Thyroid gland (tissue), 4 donors: ENCODE measurements at places on chromosomes 7 and 10.

DNA sequence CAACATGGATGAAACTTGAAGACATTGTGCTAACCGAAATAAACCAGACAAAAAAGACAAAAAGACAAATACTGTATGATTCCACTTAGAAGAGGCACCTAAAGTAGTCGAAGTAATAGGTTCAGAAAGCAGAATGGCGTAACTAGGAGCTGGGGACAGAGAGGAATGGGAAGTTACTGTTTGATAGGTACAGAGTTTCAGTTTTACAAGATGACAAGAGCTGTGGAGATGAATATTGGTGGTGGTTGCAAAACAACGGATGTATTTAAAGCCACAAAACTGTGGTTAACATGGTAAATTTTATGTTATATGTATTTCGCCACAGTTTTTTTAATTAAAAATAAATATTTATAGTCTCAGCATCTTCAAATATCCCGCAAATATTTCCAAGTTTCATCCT is 64.1 kb upstream of the DIP2C start:
- DNase-seq = no peak

DNA sequence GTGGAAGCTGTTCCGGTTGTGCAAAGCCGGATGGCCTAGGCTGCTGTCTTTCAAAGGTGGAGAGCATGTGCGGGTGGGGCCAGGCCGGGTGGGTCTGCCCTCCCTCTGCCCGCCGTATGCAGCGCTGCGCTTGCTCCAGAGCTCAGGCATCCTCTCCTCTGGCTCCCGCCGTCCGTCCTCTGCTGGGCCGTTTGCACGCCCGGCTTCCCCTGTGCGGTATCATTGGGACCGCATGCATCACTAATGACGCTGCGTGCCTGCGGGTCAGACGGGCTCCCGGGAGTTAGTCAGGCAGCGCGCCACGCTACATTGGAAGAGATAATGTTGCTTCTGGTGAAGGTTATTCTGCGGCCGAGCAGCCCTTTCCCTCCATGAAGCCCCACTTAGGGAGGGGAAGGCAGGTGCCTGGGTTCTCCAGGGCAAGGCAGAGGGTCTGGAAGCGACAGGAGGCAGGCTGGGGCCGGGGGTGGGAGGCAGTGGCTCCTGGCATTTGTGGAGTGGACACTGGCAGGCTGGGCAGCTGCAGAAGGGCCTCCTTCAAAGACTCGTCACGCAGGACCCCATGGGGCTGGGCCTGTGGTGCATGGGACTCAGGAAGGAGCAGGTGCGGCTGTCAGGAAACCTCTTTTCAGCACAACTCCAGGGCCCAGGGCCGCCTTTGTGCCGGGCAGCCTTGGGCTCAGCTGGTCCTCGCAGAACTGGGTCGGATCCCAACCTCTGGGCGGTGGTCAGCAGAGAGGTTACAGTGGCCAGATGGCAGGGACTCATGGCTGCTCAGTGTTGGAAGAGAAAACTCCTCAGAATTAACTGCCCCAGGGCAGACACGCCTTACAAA is 318.5 kb downstream of the WDR37 start:
- DNase-seq = no peak

- DNase-seq = no peak
Measured at GRCh38 chr10:99937630-99938029, 72.1 kb downstream of the DNMBP start.

- no peak for DNase-seq
Measured at GRCh38 chr7:36690514-36691187, 33.6 kb downstream of the AOAH start.

DNA sequence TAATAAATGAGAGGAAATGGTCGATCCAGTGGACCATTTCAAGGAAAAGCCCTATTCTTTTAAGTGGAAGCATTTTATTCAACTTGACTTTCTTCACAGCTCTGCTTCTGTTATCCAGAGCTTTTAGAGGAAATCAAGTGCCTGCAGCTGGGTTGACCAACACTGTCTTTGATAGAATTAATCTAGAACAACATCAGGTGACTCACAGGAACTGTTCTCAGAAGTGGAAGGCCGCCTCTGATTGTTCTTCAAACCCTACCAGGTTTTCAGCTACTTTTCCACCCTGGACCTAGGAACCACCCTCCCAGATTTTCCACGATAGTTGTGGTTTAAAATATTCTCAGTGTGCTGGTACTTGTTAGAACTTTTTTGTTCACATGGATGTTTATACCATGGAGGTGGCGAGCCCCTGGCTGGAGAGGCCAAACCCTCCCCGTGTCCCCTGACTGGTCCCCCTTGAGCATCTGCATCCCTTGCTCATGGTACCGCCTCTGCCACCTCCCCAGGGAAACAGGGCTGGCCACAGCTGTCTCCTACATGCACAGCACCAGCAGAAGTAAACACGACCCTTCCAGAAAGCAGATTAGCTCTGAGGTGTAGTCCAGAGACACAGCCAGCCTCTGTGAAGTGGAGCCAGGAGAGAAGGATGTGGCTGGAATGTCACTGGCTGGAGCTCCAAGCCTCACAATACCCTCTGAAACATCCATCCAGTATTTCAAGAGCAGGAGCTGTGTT is 293.3 kb downstream of the USP6NL start:
- DNase-seq = no peak

- no peak for DNase-seq
Measured at GRCh38 chr10:60035984-60036383, 129.6 kb upstream of the CCDC6 start.

DNA sequence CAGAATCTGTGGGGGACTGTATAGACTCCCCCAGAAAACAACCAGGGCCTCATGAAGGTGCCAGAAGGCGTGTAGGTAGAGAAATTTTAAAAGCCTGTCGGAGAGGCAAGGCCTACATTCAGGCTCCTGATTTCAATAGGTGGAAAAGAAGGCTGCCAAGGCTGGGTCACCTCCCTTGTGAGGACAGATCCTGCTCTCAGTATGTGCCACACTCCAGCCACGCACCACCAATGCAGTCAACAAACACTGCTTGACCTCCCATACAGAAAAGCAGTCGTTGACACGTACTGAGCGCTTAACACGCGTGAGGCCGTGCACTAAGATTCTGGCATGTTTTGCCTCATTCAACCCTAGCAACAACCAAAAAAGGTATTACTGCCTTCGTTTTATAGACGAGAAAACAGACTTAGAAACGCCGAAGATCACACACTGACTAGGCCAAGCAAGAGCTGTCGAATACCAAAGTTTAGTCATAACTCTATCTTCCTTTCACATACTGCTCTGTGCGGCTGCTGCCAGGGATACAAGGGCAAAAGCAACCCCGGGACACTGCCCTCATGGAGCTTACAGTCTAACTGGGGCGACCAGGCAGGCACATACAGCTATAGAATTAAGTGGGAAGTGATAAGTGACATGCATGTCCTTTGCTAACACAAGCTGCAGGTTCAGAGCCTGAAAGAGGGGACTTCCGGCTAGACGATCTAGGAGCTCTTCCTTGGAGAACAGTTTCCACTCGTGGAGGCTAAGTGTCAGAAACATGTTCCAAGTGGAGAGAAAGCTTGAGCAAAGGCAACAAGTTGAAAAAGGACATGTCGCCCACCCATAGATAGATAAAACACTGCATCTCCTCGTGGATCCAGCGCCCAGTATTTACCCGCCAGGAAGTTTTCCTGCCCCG is 797 bp upstream of the NKX2-3 start:
- DNase-seq = no peak

DNA sequence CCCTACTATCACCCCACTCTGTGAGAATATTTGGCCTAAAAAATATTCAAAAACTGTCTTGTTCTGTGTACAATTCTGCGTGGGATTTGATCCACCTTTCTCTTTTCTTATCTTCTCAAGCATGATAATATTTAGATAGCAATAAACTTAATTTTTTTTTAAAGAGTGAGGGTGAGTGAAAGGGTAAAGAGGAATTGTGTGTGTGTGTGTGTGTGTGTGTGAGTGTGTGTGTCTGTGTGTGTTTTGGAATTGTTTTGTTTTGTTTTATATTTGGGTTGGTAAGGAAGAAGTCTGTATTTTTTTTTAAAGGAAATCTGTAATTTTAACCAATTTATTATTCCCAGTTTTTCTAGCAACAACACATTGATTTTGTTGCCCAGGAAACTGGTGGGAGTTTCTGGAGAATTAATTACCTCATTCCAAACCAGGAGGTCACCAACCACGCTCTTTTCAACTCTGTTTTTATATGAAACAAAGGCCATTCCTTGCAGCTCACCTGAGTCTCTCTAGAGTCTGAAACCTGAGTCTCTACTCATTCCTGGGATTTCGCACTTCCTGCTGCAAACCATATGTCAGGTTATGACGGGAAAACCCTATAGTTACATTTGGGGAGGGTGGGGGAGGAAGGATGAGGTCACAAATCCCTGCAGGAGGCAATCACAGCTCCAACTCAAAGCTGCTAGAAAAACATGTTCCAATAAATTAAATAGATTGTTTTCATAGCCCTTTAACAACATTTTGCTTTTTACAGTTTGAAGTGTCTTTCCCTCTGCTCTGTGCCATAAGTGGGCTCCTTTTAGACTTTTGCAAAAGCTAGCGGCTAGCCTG is 38.1 kb upstream of the XPNPEP1 start:
- peak; percentile 29 for DNase-seq

- DNase-seq = no peak
Measured at GRCh38 chr10:65723525-65723924, 1202.3 kb upstream of the LRRTM3 start.

GRCh38 chr7:84729284-84729683 is 457.6 kb downstream of the SEMA3D start:
- no peak for DNase-seq

DNA sequence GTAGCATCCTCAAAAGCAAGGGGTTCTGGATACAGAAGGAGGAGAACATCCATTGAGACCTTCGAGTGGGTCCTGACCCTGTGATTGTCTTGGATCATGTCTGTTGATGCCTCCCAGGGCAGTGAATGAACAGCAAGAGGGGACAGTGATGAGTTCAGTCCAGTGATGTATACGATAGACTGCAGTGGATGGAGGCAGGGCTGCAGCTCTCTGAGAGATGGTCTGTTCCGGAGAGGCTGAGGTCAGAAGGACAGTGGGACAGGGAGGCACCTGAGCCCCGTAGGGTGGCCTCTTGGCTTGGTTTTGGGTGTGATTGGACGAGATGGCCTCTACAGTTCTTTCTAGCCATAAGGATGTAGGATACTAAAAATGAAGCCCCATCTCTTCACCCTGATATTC is 280.4 kb downstream of the CAMK1D start:
- no peak for DNase-seq

DNA sequence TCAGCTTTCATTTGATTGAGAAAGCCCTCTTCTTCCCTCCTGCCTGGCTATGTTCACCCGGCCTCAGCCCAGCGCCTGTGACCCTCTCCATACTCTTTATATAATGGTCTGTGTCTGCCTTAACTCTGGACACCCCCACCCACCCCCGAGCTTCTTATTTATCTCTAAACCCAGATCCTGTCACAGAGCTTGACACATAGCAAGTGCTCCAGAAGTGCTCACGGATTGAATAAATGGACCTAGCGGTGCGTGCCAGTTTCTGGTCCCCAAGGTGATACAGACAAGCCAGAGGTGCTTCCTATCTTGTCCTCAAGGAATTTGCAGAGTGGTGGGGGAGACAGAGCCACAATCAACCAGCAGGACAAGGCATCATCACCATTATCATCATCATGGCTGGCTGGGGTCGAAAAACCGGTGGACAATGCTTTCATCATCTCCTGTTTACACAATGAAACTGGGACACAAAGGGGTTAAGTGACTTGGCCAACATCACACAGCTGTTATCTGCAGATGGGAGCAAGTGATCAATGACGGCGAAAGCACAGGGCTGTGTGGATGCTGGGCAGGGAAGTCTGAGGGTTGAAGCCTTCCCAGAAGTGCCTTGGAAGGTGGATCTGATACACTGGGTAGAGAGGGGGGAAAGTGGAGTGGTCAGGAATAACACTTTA is 2.2 kb upstream of the LOXL4 start:
- DNase-seq = peak; percentile 33

DNA sequence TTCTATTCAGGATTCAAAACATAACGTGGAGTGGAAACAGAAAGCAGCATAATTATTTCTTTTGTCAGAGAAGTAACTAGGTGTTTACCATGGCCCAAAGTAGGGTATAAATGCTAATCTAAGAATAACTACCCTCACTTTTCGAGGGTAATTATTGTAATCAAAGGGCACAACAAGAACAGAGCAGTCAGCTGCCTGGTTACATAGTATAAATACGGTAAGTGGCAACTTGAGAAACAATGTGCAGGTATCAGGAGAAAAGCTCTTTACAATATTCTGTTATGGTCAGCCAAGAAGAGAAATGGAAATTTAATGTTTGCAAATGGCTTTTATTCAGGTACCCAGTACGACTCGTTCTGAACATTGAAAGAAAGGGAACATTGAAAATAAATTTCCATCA is 242.0 kb upstream of the NPY start:
- no peak for DNase-seq

DNA sequence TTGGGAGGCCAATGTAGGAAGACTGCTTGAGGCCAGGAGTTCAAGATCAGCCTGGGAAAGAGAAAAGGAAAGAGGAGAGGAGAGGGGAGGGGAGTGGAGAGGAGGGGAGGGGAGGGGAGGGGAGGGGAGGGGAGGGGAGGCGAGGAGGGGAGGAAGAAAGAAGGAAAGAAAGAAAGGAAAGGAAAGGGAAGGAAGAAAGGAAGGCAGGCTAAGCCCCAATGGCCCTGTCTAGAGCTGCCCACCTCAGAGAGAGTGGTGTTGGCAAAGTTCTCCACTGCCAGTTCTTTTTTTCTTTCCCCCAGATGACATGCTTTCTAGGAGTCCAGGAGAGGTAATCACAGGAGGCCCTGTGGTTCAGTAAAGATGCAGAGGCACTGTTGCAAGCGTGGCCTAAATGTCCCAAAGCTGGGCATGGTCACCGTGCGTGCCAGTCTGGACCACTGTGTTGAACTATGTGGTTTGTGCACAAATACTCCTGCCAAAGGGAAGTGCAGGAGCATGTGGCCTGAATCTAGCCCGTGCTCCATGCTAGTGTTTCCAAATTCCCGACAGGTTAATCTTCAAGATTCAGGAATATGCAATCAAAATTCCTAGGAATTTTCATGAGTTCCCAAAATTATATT is 39.7 kb downstream of the ODAD2 start:
- DNase-seq = no peak

DNA sequence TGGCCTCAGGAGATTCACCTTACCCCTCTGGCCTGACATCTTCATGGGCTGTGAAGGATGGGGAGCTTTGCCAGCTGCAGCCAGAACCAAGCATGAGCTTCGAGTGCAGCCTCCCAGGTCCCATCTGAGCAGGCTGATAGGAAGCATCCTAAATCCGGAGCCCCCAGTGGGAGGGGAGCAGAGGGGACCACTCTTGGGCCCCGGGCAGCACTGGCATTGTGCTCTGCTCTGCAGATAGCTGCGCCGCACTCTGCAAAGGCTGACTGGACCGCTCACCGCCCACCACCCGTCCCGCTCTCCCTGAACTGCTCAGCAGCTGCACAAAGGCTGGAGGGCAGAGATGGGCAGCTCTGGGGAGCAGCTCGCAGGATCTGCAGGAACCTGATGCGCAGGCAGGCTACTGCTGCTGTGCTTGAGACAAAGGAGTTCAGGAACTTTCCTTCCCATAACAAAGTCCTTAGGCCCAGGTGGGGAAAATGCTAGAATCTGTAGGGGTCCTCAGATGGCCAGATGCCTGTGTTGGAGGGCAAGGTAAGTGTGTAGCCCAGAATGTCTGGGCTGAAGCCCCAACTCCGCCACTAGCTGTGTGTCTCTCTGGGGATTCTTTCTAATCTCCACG is 51.8 kb downstream of the ARHGAP22 start:
- DNase-seq = no peak
